ENCODE measurements at places on chromosomes 2 and 18. TPM values are rescaled to one million over a fixed set of nuclear protein-coding genes. Genes with fewer than 3 reads are reported as not detected.

- no peak for DNase-seq
Observed at GRCh38 chr2:177298191-177298590, 33.7 kb upstream of the NFE2L2 start.

PTPRN gene
- 0.12 TPM for polyA plus RNA-seq

GRCh38 chr2:179550214-179550613 lies 285.6 kb upstream of the SESTD1 start:
- no peak for DNase-seq

SH3BP4 gene
- 19.4 TPM for polyA plus RNA-seq

KATNAL2 gene
- polyA plus RNA-seq = 12.8 TPM

COL4A3 gene
- polyA plus RNA-seq = 0.03 TPM

DNA sequence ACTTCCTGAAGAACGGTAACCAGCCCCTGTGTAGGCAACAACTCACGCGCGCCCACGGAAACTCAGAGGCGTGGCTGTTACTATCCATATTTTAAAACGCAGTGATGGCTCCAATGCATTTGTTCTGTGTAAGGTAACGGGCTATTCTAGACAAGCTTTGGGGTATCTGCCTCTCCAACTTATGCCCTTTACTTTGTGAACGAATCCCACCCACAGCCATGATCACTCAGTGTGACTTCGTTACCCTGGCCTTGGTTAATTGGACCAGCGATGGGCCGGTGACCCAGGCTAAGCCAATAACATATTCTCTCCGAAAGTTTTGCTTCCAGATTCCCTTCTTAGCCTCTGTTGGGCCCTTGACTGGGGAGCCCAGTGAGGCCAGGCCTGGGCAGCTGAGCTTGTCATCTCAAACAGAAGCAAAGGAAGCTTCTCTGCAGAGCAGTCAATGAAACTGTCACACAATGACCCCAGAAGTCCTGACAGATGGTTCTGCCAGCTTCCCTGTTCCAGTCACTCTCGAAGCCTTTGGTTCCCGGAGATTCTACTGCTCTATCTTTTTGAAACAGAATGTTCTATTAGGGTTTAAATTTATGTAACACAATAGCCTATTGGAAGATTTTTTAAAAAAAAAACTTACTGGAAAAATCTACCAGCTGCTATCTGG lies 30.7 kb upstream of the ROCK2 start:
- DNase-seq = no peak
